ENCODE measurements at places on chromosomes 11 and 22.

DNA sequence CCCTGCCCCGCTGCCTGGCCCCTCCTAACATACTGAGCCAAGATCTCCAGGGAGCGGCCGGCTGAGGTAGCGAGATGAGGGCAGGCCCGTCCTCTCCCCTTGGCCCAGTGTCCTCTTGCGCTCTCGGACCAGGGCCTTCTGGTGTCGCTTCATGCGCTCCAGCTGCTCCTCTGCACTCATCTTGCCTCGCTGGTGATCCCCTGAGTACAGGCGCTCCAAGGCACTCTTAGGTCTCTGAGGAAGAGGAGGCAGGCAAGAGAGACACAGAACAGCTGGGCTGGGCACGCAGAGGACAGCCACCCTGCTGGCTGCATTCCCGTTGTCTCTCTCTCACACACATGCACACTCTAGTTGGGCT lies 50.6 kb downstream of the C11orf58 start:
- DNase-seq, result no peak

- DNase-seq, result no peak
Measured at GRCh38 chr11:33536178-33536577, 164.4 kb downstream of the C11orf91 start.

GRCh38 chr11:58992489-58992888 lies 53.2 kb downstream of the GLYATL1 start:
- no peak for DNase-seq

DNA sequence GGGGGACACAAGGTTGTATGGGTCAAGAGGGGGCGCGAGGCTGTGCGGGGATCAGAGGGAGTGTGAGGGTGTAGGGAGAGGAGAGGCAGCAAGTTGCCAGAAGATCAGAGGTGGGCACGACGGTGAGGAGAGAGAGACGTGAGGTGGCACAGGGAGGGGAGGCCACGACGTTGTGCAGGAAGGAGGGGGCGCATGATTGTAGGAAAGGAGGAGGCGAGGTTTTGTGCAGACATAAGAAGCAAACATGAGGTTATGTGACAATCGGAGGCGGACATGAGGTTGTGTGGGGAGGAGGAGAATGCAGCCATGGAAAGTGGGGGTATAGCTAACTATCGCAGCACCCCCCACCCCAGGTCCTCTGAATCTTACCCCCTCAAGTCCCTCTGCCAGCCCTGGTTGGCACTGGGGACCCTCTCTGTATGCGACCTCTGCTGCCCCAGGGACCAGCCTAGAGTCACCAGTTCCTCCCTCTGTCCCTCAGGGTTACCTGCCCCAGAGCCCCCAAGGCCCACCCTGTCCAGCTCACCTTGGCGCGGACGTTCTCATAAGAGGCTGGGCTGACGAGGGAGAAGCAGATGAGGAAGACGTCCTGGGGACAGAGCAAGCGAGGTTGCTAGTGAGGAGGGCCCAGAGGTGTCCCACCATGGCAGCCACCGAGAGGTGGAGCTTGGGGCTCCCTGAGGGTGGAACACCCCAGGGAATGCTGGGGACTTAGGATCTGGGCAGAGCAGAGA lies 12.5 kb downstream of the RAC2 start:
- DNase-seq, result no peak

DNA sequence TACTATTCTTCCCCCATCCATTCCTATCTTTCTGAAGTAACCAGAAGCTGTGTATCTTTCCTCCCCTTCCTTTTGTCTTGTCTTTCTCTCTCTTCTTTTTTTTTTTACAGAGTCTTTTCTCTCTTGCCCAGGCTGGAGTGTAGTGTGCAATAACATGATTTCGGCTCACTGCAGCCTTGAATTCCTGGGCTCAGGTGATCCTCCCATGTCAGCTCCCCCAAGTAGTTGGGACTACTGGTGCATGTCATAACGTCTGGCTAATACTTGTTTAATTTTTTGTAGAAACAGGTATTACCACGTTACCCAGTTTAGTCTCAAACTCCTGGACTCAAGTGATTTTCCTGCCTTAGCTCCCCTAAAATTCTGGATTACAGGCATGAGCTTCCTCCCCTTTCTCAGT lies 86.5 kb downstream of the IGLL5 start:
- DNase-seq, result no peak

- no peak for DNase-seq
Measured at GRCh38 chr11:35155677-35156076, 16.7 kb downstream of the CD44 start.

GRCh38 chr22:44963832-44964721 lies 45.7 kb downstream of the PHF21B start:
- no peak for DNase-seq

- DNase-seq, result peak; percentile 37
Measured at GRCh38 chr11:77035580-77035979, 1.4 kb downstream of the B3GNT6 start.

All from RPMI8226 (cell line).